Stimulated activated CD8-positive, alpha-beta memory T cell treated with anti-CD3 and anti-CD28 coated beads, Interleukin-15, amount 100 ng/mL, for 1 hour (primary cell): ENCODE measurements at places on chromosomes 1 and 21.

DNA sequence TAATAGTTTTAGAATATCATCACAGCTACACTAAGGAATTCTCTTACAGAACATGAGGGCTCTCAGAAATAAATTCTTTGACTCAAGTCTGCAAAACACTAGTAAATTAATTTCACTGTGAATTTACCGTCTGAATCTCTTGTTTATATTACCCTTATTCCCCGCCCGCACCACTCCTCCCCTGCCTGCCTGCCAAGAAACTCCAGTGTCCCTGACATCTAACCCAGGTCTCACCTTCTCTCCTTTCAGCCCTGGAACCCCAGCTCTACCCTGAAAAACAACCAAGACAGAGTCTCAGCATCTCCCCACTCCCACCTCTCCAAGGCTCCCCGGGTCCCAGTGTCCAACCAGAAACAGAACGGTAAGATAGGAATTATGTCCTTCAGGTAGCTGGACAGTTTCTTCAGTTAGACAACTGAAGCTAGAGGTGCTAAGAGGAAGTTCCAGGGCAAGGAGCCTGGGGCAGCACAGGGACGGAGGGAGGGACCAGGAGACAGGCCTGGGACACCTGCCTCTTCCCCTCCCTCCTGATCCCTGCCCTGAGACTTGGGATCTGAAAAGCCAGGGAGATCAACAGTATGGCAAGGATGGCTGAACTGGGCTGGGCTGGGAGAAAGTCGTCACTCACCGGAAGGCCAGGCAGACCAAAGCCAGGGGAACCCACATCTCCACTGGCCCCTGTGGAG lies 15.4 kb downstream of the COL16A1 start:
- DNase-seq: no peak

DNA sequence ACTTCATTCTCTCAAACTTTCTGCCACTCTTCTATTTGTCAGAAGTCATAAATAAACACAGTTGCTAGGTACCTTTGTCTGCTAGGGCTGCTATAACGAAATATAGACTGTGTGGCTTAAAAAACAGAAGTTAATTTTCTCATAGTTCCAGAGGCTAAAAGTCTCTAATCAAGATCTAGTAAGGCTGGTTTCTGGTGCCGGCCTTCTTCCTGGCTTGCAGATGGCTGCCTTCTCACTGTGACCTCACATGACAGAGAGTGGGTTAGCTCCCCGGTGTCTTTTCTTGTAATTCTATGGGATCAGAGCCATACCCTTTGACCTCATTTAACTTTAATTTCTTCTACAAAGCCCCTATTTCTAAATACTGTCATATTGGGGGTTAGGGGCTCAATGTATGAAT lies 5.9 kb downstream of the PDC start:
- DNase-seq: no peak

GRCh38 chr1:220278991-220279390 lies 6.7 kb upstream of the RAB3GAP2 start:
- DNase-seq: no peak

DNA sequence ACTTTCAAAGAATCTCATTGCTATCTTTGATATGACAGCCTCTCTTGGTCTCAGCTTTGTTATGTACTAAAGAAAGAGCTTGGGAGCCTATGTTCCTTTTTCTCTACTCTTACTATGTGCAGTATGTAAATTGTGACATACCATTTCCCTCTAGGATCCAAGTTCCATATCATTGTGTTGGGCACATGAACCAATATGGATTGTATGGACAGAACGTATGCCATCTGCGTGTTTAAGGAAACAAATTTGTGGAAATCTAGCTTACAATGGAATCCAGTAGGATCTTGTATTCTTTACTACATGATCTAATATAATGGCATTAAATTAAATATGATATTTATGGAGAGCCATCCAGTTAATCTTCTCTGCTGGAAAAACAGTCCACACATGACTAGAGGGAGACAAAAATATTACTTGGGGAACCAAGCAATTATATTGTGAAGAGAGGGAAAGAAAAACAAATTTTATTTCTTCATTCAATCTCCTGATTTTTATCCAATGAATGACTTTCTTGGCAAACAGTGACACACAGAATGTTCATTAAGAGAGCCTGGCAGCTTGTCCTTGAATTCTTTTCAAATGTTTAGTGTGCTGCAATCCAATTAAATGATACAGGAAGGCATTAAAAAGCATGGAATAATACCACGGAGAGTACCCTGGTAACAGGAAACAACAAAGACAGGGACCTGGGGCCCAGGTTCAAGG lies 106.5 kb upstream of the DAB1 start:
- no peak for DNase-seq

GRCh38 chr1:106447466-106447865 lies 609.0 kb upstream of the PRMT6 start:
- DNase-seq: no peak
